NCI-H69 (cell line): ENCODE measurements at places on chromosomes 2 and 18.

GRCh38 chr2:105597806-105598803 is 146.6 kb upstream of the NCK2 start:
- DNase-seq, result no peak

GRCh38 chr2:100412881-100413321 is 4.6 kb downstream of the CHST10 start:
- DNase-seq, result no peak

- no peak for DNase-seq
These were observed 86.0 kb upstream of the AFF3 start for GRCh38 chr2:100228415-100228814.

DNA sequence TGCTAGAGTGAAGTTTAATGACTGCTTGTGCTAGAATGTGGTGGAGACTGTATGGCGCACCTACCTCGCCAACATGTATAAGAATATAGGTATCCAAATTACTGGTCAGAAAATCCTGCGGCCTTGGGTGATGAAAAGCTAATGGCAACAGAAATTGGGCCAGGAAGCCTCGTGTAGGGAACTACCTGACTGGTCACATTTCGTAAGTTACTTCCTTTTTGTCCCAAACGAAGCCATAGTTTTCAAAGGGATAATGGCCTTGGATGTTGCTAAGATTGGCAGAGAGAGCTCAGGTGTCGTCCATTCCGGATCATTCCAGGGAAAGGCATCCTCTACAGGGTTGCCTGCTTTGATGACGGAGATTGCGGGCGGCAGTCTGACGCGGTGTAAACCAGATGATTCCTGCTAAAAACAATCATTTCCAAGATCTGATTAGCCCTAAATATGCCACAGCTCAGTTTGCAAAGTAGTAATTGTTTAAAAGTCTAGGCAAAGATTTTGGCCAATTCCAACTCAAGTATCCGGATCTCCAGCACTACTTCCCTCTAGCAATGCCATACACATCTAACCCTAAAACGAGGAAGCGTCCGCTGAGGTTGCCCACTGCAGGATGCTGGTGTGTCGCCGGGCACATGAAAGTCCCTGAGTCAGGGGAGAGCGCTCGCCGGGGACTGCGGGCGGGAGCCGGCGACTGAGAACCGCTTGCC is 708 bp upstream of the MALT1 start:
- DNase-seq, result peak; percentile 75

- DNase-seq, result peak; percentile 72
These were observed 359.8 kb upstream of the SALL3 start for GRCh38 chr18:78619854-78620253.

- no peak for DNase-seq
These were observed 14.6 kb downstream of the ZEB2 start for GRCh38 chr2:144505245-144505831.
